Astrocyte (in vitro differentiated cells and primary cell): ENCODE measurements at places on chromosomes 5 and 9. TPM values are rescaled to one million over a fixed set of nuclear protein-coding genes. Genes with fewer than 3 reads are reported as not detected.

TSSK1B gene
- total RNA-seq, result 0.20 and 0.41 TPM in 2 replicates

FABP6 gene
- total RNA-seq, result 0.53 TPM in 1 of 2 replicates, not detected in the other

- H3K27ac ChIP-seq, result peak overlapping the region; percentile 49
- H3K4me3 ChIP-seq, result no peak overlapping the region
- H3K4me1 ChIP-seq, result peaks cover 19% of the 10 kb centered on the region
- H3K36me3 ChIP-seq, result no peaks in the 10 kb centered on the region
These were observed 51.3 kb downstream of the DPYSL3 start for GRCh38 chr5:147458581-147458980.

DNA sequence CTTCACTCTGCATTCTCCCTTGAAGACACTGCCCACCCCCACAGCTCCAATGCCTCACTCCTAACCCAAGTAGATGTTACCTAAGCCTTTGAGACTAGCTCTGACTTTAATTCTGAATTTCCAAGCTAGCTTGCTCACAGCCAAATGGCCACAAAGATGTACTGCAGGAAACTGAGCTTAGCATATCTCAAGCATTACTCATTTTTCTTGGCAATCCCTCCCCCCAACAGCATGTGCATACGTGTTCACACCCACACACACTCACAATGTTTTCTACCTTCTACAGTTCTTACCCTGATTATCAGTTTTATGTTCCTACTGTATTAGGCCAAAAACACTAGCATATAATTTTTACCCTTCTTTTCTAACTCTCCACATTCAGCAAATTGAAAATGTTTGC lies 13.7 kb upstream of the GRIA1 start:
- H3K27ac ChIP-seq, result no peak overlapping the region
- H3K27me3 ChIP-seq, result no peaks in the 10 kb centered on the region
- no peak overlapping the region for H3K4me3 ChIP-seq
- peak; percentile 86 for DNase-seq
- no peaks in the 10 kb centered on the region for H3K36me3 ChIP-seq
- no peaks in the 10 kb centered on the region for H3K4me1 ChIP-seq

- no peaks in the 10 kb centered on the region for H3K36me3 ChIP-seq
- peak overlapping the region; percentile 72 for H3K27ac ChIP-seq
- DNase-seq, result peak; percentile 94
- H3K4me3 ChIP-seq, result peak overlapping the region; percentile 19
These were observed 210.9 kb downstream of the AOPEP start for GRCh38 chr9:94937214-94937903.

DNA sequence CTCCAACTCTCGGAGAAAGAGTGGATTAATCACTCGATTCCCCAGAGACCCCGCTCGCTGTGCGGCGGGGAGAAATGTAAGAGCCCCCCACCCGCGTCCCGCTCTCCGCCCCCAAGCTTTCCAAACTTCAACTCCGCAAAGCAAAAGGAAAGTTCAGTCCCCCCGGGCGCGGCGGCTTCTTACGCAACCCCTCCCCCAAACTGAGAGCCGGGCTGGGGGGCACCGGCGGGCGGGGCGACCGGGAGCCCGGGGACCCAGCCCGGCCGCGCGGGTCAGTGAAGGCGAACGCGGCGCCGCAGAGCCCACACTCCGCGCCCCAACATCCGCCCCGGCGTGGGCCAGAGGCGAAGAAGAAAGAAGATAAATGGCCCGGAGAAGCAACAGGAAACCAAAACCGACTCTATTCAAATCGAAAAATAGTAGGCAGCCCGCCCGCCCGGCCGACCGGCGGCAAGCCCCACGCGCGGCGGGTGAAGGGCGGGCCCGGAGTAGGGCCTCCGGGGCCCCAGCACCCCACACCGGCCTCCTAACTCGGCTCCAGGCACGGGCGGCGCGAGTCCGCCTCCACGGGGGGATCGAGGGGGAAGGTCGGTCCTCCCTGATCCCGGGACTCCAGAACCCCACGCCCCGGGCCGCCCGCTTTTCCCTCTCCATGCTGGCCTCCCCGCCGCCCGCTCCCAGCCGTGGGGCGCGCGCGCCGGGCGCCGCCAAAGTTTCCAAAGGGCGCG lies 720 bp downstream of the NOTCH1 start:
- H3K4me3 ChIP-seq, result peak overlapping the region; percentile 70
- DNase-seq, result no peak
- H3K4me1 ChIP-seq, result peaks cover 31% of the 10 kb centered on the region
- H3K27me3 ChIP-seq, result no peaks in the 10 kb centered on the region
- peak overlapping the region; percentile 12 for H3K27ac ChIP-seq

- peak; percentile 4 for DNase-seq
- H3K36me3 ChIP-seq, result no peaks in the 10 kb centered on the region
- H3K4me1 ChIP-seq, result peaks cover 17% of the 10 kb centered on the region
- no peaks in the 10 kb centered on the region for H3K27me3 ChIP-seq
- H3K4me3 ChIP-seq, result no peak overlapping the region
- peak overlapping the region; percentile 70 for H3K27ac ChIP-seq
These were observed 237.0 kb downstream of the SYK start for GRCh38 chr9:91038483-91039124.

GRCh38 chr5:168603746-168604145 lies 24.6 kb upstream of the PANK3 start:
- peaks cover 3% of the 10 kb centered on the region for H3K4me1 ChIP-seq
- H3K27me3 ChIP-seq, result no peaks in the 10 kb centered on the region
- DNase-seq, result peak; percentile 18
- H3K27ac ChIP-seq, result no peak overlapping the region
- H3K36me3 ChIP-seq, result no peaks in the 10 kb centered on the region
- no peak overlapping the region for H3K4me3 ChIP-seq

DNA sequence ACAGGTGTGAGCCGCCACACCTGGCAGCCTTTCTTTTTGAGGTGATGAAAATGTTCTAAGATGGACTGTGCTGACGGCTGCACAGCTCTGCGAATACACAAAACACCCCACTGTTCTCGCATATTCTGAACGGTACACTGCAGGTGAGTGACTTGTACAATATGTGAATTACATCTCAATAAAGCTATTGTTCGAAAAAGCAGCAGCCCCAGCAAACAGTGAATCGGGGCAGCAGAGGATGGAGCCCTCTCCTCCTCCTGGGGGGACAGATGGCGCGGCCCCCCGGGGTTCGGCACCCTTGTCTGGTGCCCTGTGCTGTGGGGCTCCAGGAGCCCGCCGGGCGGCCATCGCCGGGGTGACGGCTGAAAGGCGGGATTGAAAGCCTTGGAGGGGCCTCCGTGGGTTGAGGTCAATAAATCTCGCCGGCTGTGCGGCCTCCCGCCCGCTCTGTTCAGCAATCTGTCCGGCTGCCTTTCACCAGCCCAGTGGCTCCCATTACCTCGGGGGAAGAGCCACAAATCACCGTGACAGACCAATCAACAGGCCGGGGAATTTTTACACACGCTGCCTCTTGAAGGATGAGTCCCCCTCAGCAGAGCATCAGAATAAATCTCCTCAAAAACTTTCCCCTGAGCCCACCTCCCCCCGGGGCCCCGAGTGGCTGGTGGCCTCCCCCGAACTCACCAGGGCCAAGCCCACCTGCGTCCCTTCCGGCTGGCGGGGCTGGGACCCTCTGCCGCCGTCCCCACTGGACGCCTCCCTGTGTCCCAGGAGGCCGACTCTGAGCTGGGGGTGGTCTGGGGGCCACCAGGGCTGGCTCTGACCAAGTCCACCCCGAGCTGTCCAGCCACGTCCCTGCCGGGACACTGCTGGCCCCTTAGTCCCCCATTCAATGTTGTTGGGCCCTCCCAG lies 37.8 kb upstream of the TMEM250 start:
- H3K27ac ChIP-seq, result no peak overlapping the region
- no peak overlapping the region for H3K4me3 ChIP-seq
- no peaks in the 10 kb centered on the region for H3K4me1 ChIP-seq
- H3K27me3 ChIP-seq, result peaks cover 11% of the 10 kb centered on the region
- no peaks in the 10 kb centered on the region for H3K36me3 ChIP-seq

DNA sequence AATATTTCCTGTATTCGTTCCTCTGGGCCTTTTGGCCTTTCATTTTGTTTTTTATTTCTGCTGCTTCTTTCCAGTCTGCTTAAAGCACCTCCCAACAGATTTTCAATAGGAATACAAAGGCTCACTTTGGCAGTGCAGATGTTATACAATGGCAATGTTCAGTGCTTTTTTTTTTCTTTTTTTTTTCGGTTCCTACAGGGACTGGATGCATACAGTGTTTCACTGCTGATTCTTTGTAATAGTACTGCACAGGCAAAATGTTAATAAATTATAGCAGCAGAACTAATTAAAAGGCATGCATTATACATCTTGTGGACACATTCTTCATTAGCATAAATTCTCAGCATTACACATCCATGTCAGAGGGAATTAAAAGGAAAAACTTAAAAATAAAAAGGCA lies 356.6 kb upstream of the C9orf72 start:
- no peak for DNase-seq
- no peak overlapping the region for H3K27ac ChIP-seq
- no peaks in the 10 kb centered on the region for H3K4me1 ChIP-seq
